Fibroblast of upper back skin (primary cell): ENCODE measurements at places on chromosomes 11 and 22.
A peak's percentile ranks its signal among the peaks of the same experiment; 100 is the strongest.

DNA sequence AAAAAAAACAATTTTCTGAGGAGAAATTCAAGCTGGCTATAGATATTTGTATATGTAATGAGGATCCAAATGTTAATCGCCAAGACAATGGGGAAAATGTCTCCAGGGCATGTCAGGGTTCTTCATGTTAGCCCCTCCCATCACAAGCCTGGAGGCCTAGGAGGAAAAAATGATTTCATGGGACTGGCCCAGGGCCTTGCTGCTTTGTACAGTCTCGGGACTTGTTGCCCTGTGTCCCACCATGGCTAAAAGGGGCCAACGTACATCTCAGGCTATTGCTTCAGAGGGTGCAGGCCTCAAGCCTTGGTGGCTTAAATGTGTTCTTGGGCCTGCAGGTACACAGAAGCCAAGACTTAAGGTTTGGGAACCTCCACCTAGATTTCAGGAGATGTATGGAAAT, 62.1 kb upstream of the SLC5A12 start:
- DNase-seq = no peak

GRCh38 chr11:69821511-69822040, 2.4 kb upstream of the FGF3 start:
- no peak for DNase-seq

DNA sequence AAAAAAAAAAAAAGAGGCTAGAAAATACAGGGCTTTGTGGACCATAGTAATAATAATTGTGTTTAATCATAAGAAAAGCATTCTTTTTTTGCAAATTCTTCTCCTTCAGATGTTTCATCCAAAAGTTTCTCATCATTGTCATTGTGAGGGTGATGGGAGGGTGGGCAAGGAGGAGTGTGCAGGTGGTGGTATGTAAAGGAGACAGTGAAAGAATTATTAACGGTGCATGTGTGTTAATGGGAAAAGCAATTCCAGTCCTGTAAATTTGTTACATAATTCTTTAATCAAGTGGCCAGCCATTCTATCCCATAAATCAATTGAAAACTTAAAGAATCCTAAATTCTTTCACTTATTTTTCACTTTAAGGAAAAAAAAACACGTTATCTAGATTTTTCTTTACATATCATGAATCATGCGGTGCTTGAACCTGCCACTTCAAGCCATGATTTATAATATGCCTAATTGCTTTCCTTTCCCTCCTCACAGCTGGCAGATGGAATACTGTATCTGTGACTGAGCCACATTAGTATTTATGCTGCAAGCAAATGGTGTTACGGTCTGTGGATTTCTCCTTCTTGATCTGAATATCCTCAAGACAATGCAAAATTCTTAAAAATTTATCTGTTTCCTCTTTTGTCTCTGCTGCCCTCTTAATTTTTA, 318.5 kb downstream of the JRKL start:
- no peak for DNase-seq

DNA sequence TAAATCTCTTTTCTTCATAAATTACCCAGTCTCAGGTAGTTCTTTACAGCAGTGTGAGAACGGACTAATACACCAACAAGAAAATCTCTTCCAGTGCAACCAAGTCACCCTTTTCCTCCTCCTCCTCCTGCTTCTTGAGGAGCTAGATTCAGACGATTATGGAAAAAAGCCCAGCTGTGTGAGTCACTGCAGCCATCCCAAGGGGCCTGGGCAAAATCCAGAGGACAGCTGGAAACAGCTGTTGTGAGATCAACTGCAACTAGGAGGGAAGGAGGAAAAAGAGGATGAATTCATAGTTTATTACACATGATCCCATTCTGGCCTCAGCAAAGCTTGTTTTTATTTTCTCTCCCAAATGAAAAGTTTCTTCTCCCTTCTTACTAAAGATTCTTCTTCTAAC, 32.9 kb downstream of the RBFOX2 start:
- peak; percentile 98 for DNase-seq

GRCh38 chr22:19843857-19844376, 10.8 kb downstream of the GNB1L start:
- no peak for DNase-seq

- DNase-seq = no peak
Observed at GRCh38 chr11:41289408-41289807, 170.0 kb downstream of the LRRC4C start.

DNA sequence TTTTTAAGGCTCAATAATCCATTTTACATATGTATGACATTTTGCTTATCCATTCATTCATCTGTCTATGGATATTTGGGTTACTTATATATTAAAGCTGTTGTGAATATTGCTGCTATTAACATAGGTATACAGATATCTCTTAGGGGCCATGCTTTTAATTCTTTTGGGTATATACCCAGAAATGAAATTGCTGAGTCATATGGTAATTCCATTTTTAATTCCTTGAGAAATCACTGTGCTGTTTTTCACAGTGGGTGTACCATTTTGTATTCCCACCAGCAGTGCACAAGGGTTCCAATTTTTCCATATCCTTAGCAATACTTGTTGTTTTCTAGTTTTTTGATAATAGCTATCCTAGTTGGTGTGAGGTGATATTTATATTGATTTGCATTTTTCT, 19.0 kb downstream of the PRMT3 start:
- DNase-seq = no peak

GRCh38 chr11:103210543-103210942, 101.3 kb downstream of the DYNC2H1 start:
- no peak for DNase-seq

DNA sequence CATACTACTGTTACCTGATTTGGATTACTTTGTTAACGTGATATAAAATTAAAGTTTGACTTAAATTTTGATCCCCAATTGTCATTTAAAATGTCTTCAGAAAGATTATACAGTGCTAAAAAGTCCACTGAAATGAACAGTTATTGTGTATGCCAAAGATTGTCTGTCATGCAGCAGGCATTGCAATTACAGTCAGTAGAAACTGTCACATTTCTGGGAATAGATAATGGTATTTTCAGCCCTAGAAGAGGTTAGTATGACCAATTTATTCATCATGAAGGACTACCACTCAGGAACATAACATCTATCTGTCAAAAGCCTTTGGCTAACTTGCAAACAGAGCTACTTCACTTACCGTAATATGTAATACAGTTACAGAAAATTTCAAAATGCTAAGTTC, 852.5 kb upstream of the TENM4 start:
- no peak for DNase-seq

DNA sequence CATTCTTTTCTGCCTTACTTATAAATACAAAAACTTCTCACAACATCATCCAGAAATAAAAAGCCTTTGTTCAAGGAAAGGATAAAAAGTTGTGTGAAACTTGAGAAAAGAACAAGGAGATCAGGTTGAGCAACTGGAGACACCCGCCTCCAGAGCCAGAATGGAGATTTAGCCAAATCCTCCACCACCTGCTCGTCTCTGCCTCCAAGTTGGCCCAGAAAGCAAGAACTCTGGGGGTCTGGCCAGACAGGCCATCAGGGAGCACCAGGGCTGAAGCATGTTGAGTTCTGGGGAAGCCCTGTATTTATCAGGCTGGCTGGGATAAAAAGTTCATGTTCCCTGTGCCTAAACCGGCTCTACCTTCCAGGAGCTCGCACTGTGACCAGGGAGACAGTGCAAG, 14.9 kb downstream of the SMCO4 start:
- DNase-seq = no peak

- peak; percentile 63 for DNase-seq
Observed at GRCh38 chr11:79493555-79494171, 52.8 kb upstream of the TENM4 start.

- no peak for DNase-seq
Observed at GRCh38 chr22:43783777-43784176, 28.3 kb downstream of the EFCAB6 start.

DNA sequence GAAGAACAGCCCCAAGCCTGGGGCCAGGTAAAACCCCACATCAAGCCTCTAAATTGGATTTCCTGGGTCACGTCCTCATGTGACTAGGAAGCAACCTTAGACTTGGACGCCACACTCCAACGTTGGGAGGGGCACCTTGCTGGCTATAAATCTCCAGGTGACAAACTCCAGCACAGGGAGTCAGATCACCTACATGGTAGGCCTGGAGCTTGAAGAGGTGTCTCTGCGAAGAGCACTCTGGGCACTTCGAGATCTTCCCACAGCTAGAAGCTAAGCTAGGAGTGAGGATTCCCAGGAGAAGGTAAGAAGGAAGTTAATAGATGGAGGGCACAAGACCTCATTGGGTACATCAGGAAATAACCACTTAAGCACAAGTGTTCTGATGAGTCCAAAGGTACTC, 77.1 kb upstream of the GNAZ start:
- DNase-seq = no peak

DNA sequence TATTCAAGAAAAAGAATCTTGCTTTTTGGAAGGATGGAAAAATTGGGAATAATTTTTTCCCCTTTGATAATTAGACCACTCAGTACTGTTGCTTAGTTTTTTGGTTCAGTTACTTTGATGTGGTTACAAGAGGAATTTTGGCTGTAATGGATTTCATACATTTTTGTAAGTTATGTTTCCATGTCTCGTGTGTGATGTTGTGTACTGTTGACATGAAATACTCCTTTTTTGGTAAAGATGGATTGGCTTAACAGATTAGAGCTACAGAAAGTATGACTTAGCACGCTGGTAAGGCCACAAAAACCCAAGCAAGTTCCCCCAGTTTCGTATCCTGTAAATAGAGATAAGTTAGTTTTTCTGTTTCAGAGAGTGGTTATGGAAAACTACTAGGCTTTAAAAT, 11.9 kb downstream of the TBCEL start:
- peak; percentile 28 for DNase-seq

GRCh38 chr22:21917181-21917958, 35.3 kb downstream of the PPM1F start:
- peak; percentile 23 for DNase-seq

DNA sequence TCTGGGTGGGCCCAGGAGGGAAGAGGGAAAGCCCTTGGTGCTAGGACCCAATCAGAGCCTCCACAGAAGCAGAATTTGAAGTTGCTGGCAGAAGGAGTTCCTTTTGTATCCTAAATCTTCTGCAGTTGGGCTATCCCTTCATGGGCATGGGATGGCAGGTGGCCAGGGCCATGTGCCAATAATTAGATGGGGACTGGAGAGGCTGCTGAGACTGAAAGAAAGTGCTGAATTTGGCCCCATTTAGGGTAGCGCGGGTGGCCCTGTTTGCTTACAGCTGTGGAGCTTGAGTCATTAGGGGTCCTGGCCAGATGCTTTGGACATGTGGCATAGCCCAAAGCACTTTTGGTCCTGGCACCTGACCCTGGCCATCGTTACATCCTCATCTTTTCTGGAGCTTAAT, 27.1 kb downstream of the PARVA start:
- no peak for DNase-seq

DNA sequence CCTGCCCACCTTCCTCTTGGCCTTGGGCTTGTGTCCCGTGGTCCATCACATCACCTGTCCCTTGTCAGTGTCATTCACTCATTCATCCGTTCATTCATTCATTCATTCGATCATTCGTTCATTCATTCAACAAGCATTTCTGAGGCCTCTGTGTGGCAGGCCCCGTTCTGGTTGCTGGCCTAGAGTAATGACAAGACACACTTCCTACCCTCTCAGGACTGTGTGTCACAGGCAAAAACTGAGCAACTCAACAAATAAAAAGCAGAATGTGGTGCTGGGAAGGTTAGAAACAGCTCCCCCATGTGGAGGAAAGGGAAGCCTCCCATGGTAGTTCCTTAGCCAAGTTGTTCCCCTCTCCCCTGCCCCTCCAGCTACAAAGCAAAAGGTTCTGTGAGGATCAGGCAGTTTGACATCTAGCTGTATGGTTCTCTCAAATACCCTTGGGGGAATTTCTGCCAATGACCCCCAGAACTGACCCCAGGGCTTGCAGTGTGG, 1.6 kb upstream of the OMP start:
- DNase-seq = no peak

GRCh38 chr11:19428206-19429002, 187.7 kb upstream of the E2F8 start:
- DNase-seq = no peak

DNA sequence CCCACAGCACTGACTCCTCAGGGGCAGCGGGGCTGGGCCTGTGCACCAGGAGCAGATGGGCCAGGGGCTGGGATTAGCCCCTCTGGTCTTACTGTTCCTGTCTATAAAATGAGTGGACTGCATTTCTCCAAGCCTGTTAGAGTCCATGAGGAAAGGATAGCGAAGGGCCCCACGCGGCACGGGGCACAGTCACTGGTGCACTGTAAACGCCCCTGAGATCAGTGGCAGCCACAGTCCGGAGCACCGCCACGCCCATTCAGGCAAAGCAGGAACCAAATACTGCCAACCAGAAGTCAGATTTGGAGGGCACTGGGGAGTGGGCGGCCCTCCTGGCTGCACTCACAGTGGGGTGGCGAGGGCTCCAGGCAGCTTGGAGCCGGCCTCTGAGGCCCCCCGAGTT, 387.5 kb downstream of the TBC1D22A start:
- no peak for DNase-seq

- DNase-seq = peak; percentile 19
Observed at GRCh38 chr11:3958281-3958680, 102.8 kb downstream of the STIM1 start.
